ENCODE measurements at places on chromosomes 7 and 10. TPM values are rescaled to one million over a fixed set of nuclear protein-coding genes. Genes with fewer than 3 reads are reported as not detected.

The VSTM4 gene
- total RNA-seq: not detected

The NUTM2E gene
- not detected for total RNA-seq

The FOXI2 gene
- not detected for total RNA-seq

The LBX1 gene
- total RNA-seq: not detected

The EN2 gene
- total RNA-seq: not detected

The CYP2C8 gene
- total RNA-seq: not detected

The SPDYE2B gene
- not detected for total RNA-seq

GRCh38 chr7:142352543-142352942 is 94.7 kb upstream of the PRSS58 start:
- peak; percentile 52 for DNase-seq

GRCh38 chr7:116938678-116939077 is 14.6 kb upstream of the ST7 start:
- DNase-seq: no peak

GRCh38 chr10:20995123-20995987 is 98.2 kb upstream of the NEBL start:
- no peak for DNase-seq

DNA sequence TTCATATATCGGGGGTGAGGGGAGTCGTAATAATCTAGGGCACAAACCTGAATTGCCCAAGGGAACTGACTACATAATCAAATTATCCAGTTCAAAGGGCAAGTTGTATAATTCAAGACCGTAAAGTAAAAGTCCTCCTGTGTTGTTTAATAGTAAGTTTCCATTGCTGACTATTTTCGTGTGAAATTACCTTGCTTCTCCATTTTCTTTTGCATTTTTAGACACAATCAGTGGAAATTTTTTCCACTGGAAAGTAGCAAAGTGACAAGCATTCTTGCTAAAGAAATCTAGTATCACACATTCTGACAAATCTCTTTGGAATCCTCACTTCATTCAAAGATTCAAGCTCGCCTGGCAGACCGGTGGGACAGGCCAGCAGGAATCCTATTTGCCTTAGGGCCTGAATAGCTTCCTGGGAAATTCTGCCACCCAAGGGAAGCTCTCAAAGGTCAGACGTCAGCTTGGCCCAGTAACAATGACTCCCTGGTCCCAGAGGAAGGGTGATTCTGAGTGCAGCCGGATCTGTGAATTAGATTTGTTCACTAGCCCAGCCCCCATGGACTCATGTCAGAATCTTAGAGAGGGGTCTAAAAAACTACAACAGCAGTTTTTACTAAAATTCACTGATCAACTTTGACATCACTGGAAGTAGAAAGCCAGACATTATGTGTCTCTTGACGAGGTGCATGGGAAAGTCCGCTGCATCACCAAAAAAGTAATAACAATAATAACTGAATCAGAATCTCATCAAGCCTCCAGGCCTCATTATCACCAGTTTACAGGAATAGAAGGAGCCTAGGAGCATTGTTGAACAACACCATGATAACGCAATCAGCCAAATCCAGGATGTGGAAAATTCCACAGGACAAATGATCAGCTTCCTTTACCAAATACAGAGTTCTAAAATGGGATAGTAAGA is 161.0 kb downstream of the SKIDA1 start:
- DNase-seq: no peak

GRCh38 chr10:8315619-8316021 is 261.1 kb downstream of the GATA3 start:
- peak; percentile 45 for DNase-seq

DNA sequence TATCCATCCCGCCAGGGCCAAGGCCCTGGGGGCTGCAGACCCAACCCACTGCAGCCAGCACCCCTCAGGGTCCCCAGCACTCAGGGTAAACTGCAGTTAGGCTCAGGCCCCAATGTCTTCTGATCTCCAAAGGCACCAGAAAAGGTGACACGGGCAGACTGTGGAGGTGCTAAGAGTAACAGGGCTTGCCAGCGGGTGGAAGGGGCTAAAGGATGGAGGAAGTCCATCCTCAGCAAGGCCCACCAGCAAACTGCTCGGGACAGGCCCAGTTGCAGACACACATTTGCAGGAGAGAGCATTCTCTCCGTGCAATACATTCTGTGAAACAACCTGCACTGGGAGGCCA is 95.6 kb upstream of the DDC start:
- no peak for DNase-seq

GRCh38 chr10:129459762-129460539 is 7.1 kb upstream of the MGMT start:
- no peak for DNase-seq

DNA sequence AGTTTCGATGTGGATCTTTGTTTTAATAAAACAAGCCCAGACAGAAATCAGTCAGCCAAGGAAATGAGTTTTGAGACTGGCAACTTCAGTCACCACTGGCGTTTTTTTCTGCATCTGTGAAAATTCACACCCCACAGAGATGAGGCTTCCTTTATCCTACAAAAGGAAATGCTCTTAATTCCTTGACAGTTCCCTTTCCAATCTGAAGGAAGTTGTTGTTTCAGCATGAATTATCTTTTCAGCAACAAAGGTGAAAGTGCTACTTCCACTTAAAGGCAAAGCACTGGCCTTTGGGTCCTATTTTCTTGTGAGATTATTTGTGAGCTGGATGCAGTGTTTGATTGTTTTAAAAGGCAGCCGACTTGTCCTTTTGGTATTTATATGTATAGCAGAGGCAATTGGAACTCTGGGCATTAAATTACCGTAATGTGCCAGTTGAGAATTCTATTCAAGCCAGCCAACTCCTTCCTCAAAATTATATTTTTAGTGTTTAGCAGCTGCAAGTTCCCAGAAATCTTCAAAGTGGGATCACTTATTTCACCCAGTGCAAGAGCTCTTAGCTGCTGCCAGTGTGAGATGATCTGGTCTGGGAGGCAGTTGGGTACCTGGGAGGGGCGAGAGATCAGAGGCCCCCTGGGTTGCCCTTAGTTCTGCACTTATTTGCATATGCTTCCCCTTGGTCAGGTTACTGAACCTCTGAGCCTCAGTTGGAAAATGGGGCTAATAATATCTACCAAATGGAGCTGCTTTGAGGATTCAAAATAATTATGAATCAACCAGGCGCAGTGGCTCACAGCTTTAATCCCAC is 427.1 kb downstream of the GALNT17 start:
- no peak for DNase-seq

GRCh38 chr10:66622050-66622449 is 303.8 kb upstream of the LRRTM3 start:
- no peak for DNase-seq

DNA sequence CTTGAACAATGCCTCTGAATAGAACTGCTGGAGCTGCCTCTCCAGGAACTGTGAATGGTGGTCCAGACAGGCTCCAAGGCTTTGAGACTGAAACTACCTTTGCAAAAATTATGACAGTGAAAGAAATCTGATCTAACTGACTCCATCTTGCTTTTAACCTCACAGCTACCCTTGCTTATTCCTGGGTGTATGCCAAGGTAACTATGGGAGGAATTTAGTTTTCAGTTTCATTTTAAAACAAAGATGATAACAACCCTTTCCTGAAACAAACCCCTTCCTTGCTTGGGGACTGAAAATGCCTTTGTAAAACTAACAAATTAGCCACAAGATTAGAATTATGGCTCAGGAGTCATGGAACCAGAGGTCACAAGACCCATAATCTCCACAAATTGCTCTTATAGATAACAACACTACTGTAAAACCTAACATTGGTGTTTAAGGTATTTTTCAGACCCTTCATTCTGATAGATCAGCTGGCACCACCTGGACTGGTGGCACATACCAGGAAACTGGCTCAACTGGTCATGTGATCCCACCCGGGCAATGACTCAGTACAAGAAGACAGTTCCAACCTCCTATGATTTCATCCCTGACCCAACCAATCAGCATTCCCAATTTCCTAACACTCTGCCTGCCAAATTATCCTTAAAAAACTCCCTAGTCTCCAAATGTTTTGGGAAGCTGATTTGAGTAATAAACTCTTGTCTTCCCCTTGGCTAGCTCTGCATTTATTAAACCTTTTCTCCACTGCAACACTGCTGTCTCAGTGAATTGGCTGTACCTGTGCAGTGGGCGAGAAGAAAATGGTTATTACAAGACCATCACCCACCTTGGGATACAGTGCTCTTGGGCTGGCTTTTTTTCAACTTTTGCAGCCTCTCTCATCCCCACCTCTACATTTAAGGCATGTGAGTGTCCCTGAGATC is 608.1 kb downstream of the TYW1 start:
- no peak for DNase-seq

- no peak for DNase-seq
Observed at GRCh38 chr10:126259760-126260479, 128.4 kb downstream of the ADAM12 start.

DNA sequence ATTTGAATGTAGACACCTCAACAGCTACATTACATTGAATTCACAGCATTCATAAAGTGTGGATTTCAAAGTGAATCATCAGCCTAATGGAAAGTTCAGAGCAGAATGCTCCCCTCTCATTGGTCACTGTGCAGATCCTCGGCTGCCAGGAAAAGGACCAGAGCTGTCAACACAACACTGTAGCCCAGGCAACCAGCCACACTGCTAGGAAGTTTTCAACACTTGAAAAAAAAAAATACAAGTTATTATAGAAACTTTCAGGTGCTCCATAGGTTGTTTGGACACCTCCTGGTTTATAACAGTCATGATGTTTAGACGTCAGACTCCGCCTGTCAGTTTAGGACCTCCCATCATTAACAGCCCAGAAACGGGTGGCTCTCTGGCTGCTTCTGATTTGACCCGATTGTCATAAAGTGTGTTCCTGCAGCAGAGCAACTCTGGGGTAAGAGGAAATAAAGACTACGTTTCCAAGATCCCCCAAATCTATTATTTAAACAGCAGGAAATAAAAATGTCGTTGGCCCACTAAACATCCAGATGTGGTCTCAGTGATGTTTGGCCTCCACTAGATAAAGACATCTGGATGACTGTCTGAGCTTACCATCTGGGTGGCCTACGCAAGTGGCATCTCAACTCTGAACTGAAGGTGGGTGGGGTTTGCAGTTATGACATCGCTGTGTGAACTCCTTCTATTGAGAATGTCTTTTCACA is 117.4 kb downstream of the CABCOCO1 start:
- peak; percentile 43 for DNase-seq

DNA sequence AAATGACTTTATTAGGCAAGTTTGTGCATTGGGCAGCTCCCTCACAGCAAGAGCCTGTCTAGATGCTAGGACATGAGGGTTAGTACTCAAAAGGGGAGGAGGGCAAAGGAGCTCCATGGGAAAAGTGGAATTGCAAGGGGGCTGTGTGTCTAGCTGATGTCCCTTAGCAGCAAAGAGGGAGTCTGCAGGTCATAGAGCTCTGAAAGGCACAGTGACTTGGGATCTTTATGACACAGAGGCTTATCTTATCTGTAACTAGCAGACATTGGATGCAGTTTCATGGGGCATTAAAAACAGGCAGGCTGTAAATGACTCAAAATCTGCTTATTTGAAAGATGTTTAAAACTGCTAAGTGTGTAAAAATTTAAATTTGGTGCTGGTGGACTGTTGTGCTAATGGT is 556.2 kb upstream of the FZD8 start:
- DNase-seq: no peak

DNA sequence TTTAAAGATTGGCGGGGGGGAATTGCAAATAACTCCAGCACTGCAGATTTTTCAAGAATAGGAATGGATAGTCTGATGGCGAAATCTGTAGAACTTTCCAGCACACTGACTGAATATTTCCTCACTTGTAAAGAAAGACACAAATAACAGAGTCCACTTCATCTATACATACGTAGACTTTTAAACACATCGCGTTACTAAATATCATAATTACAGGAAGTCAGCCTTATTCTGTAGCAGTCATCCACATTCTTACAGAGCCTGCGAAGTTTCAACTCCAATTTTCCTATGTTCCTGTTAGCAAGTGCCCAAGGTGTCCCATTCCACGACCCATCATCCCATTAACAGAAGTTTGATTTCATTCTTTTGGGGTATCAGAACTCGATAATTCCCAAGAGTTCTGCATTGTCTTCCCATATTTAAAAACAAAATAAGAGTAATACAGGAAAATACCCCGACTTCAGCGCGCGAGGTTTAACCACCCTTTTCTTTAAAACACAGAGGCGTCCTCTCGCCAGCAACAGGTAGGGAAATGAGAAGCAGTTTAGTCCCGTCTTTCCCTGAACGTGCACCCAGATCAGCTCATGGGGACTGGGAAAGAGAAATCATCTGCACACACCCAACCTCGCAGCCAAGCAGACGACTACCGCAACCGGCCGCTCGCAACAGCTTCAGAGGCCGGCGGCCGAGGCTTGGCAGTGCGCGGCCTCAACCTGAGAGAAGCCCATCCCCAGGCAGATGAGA is 880 bp downstream of the HERC4 start:
- DNase-seq: no peak

DNA sequence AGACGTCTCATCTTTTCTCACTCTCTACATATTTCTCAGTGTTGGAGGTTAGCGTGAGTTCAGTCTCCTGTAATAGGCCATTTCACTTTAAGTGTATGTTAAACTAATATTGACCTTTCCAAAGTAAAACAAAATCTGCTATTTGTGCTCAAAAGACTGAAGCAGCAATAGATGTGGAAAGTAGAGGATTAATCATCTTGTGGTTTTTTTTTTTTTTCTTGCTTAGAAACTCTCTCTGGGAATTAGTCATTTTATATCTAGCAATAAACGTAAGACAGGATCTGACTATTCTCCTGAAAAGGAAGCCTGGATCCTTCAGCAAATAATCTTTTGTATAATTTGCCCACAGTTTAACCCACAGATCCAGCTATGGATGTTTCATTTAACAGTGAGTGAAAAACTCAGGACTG is 81.7 kb downstream of the NRP1 start:
- DNase-seq: no peak

DNA sequence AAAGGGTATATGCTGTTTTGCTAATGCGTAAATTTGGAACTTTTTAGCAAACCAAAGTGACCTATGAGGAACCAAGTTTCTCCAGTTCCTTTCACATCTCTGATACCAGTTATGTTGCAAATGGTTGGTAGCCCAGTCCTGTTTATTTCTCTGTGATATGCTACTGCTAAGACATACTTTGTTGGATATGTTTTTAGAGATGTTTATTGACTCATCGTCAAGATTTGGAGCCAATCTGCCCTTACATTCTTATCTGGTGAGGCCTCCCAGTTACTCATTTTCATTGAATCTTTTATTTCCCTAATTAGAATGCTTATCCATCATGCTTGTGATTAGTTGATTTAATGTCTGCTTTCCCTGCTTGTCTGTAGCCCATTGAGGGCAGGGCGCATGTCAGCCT is 58.9 kb downstream of the LRGUK start:
- DNase-seq: no peak

GRCh38 chr7:107813524-107813923 is 10.5 kb upstream of the SLC26A3 start:
- DNase-seq: peak; percentile 65

GRCh38 chr7:130272381-130273080 is 5.9 kb downstream of the CPA2 start:
- DNase-seq: no peak
